ENCODE measurements at places on chromosomes 2 and 18.
A peak's percentile ranks its signal among the peaks of the same experiment; 100 is the strongest.

DNA sequence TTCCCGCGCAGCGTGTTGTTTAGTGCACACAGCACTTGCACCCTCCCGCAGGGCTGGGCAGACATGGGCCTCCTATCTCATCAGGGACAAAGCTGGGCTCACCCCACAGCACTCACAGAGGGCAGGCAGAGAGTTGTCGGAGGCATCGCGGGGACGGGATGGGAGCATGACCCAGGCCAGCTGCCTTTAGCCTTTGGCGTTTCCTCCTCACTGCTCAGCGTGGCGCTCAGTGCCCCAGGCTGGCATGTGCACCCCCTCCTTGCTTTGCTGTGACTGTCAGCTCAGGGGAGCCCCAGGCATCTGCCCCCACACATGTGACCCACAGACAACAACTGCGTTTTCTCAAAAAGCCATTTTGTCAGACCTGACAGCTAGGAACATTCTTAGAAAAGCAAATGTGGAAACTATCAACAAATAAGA lies 101.1 kb downstream of the RNF144A start:
- DNase-seq: no peak

DNA sequence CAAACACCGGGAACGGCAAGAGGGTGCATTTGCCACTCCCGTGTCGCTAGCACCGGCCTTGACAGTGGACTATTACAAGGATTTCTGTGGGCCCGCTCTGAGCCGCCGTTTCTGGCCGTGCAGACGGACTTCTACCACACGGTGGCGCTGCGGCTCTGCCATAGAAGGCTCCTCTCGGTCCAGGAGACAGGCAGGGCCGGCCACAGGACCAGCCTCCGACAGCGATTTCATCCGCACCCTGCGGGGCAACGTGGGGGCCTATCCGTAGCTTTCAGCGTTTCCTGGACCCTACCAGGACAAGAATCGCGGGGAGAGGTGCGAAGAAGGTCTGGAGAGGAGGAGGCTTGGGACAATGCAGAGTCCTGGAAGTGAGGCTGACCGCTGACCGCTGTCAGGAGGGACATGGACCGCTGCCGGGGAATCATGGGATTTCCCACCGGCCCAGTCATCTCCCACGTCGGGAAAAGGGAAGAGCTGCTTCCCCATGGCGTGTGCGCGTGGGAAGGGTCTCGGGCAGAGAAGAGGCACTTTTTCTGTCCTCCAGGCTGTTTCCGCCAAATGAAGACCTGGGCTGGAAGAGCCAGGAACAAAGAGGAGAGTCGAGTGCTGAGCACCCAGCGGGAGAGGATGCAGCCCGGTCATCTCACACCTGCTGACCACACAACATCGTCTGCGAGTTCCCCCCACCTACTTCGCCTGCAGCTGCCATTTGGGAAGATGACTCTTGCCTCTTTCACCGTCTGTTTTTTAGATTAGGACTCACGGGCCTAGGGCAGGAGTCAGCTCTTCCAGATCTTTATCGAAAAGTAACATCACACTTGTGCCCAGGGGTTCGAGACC lies 35.5 kb upstream of the HAAO start:
- peak; percentile 87 for DNase-seq

DNA sequence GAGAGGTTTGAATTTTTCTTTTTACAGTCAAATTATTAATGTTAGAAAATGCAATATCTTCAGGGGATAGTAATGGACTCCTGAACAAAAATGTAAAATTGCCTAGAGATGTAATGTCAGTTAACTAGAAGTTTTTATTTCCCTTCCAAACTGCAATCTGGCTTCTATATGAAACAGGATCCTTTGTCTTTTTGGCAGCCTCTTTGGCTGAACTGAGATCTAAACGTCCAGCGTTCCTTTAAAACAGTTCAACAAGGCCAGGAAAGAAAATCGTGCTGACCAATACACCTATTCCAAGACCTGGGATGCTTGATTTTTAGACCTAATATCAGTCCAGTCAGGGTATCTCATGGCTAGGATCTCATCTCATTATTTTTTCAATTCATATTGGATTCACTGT lies 245.5 kb downstream of the FIGN start:
- no peak for DNase-seq

GRCh38 chr2:113126845-113127645 lies at the start of gene IL1RN:
TSS of gene IL1RN (plus strand) at chr2:113127598. CDS start at chr2:113127625, 27 bp downstream.
- no peak for DNase-seq

GRCh38 chr2:120926463-120927264 lies 191.0 kb downstream of the GLI2 start:
- no peak for DNase-seq
